ENCODE measurements at places on chromosomes 13 and 19.

DNA sequence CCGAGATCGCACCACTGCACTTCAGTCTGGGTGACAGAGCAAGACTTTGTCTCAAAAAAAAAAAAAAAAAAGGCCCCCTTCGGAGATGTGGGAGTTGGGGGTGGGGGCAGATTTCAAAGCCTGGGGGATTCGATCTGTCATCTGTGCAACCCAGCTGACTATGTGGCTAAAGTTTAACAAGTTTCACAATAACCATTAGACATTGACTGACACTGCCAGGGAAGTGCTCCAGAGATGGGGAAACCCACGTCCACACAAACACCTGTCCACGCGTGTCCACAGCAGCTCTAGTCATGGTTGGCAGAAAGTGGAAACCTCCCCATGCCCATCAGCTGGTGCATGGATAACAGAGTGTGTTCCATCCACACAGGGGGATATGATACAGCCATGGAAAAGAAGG, 37.6 kb upstream of the HOMER3 start:
- no peak for DNase-seq

GRCh38 chr13:67554286-67554685, 324.1 kb upstream of the PCDH9 start:
- DNase-seq, result no peak

DNA sequence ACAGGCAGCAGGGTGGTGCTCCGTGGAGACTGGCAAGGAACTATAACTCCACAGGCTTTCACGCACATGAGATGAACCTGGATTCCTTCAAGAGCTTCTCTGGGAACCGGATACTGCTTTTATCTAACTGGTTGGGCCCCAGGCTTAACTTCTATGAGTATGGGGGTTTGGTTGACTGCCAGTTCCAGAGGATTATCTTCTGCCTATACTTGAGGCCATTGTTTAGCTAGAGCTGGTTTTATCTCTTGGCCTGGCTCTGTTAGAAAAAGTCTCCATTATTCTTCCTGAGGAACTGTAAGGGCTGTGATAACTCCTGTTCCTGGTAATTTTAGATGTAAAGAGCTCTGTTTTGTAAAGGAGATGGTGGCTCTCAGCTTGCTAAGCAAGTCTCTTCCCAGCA, 40.9 kb downstream of the ZNF846 start:
- no peak for DNase-seq

GRCh38 chr19:19300613-19301012, 19.7 kb downstream of the SUGP1 start:
- no peak for DNase-seq

DNA sequence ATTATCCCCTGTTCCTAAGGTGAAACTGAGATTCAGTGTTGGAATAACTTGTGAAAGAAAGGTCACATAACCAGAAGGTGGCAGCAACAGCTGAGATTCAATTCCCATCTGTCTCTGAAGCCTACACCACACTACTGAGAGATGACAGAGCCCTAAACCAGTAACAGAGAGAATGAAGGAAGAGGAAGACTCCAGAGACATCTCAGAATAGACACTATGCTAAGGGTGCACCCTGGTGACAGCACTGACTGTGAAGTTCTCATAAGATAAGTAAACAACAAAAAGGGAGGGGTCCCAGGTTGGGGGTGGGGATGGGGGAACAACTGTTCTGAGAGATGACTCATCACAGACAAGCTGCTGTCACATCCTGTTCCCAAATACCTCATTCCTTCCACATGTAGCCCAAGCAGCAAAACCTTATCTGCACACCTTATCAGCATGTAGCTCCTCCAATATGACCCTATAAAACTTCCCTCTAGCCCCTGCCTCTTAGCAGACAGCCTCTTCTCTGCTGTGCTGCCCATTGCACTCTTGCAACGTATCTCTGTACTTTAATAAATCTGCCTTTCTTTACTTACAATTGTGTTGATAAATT, 46.5 kb downstream of the UTP14C start:
- no peak for DNase-seq

DNA sequence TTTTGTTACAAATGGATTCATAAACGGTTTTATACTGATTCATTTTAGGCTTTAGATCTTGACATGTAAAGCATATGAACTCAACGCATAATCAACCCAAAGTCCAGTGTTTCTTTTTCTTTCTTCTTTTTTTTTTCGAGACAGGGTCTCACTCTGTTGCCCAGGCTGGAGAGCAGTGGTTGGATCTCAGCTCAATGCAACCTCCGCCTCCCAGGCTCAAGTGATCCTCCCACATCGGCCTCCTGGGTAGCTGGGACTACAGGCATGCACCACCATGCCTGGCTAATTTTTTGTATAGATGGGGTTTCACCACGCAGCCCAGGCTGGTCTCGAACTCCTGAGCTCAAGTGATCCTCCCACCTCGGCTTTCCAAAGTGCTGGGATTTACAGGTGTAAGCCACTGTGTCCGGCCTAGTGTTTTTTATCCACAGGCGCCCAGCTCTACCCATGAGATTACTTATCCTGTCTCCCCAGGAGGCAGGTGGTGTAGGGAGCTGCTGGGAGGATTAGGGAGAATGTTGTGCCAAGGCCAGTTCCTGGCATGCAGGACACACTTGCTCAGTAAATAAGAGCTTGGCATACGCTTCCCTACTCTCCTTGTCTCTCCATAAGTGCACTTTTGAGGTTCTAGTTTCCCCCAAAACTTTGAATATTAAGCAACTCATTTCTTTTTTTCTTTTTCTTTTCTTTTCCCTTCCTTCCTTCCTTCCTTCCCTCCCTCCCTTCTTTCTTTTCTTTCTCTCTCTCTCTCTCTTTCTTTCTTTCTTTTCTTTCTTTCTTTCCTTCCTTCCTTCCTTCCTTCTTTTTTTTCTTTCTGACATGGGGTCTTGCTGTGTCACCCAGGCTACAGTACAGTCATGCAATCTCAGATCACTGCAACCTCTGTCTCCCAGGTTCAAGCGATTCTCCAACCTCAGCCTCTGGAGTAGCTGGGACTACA, 4.8 kb upstream of the CEBPA start:
- no peak for DNase-seq

- DNase-seq, result no peak
Measured at GRCh38 chr13:77511552-77511951, 24.0 kb upstream of the SCEL start.

DNA sequence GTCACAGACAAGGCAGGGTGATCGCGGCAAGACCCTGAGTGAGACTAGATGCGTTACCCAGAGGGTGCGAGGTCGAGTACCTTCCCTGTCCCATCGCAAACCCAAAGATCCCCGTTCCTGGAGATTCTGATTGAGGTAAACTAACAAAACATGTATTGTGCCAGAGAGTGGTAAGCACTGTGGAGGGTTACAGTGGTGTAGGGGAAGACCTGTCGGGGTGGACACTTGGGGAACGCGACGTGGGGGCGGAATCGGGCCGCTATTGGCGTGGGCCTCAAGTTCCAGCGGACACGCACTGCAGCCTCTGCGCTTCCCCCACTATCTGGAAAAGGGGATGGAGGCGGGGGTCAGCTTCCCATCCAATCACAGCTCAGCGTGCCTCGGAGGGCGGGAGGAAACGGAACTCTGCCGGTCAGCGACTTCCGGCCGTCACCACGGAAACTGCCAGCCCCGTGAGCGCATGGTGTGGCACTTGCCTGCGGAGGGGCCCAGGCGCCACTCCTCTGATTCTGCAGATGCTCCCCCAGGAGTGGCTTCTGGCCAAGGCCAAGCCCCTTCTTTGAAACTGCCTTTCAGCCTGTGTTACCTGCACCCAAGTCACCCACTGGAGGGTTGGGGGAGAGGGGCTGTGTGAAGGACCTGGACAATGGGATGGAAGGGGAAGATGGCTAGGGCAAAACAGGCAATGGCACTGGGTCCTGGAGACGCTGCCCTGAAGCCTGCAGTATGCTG, 1.0 kb upstream of the UBE2M start:
- peak; percentile 88 for DNase-seq

DNA sequence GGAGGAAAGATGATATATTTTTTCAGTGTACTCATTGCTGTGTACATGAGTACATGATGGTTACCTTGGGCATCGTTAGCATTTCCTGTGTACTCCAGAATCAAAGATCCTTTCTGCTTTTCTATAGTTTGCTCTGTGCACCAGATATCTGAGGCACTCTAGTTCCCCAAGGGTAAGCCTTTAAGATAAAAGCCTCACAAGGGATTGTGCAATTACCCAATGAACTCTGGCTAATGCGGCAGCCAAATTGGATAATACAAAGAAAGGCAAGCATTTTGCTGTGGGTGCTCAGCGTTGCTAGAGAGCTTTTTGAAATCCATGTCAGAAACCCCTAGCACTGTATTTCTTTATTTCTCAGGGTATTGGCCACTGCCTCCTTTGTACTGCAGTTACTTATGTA, 2.9 kb downstream of the CYSLTR2 start:
- no peak for DNase-seq

DNA sequence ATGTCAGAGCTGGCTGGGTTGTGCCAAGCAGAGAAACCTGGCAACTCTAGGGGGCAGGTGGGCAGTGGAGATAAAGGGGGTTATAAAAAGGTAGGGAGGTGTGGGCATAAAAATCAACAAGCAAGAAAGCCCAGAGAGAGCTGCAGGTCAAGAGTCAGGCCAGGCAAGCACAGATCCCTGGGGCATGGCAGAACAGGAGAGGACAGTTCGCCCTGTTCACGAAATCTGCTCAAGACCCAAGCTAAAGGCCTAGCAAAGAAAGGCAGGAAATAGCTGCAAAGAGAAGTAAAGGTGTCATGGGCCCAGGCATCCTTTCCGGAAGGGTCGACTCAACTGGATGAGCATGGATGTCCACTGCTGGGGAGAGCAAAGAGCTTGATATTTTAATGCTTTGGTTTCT, 3.4 kb downstream of the MBNL2 start:
- DNase-seq, result no peak

DNA sequence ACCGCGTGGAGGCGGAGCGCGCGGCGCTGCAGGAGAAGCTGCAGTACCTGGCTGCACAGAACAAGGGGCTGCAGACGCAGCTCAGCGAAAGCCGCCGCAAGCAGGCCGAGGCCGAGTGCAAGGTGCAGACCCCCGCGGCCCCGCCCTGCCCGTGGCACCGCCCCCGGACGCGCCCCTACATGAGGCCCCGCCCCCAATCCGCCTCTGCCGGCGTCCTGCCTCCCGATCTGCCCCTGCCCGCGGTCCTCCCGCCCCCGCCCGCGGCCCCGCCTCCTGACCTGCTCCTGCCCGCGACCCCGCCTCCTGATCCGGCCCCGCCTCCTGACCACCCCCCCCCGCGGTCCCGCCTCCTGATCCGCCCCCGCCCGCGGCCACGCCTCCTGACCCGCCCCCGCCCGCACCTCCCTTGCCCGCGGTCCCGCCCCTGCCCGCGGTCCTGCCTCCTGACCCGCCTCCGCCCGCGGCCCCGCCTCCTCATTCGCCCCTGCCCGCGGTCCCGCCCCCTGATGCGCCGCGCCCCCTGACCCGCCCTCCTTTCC, 11.7 kb downstream of the PRR36 start:
- DNase-seq, result peak; percentile 91

DNA sequence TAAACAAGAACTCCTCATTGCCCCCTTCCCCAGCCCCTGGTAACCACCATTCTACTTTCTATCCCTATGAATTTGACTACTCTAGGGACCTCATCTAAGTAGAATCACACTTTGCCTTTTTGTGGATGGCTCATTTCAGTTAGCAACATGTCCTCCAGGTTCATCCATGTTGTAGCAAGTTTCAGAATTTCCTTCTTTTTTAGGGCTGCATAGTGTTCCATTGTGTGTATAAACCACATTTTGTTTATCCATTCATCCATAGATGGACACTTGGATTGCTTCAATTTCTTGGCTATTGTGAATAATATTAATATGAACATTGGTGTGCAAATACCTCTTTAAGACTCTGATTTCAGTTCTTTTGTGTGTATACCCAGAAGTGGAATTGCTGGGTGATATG, 4.8 kb upstream of the DHRS12 start:
- DNase-seq, result no peak

DNA sequence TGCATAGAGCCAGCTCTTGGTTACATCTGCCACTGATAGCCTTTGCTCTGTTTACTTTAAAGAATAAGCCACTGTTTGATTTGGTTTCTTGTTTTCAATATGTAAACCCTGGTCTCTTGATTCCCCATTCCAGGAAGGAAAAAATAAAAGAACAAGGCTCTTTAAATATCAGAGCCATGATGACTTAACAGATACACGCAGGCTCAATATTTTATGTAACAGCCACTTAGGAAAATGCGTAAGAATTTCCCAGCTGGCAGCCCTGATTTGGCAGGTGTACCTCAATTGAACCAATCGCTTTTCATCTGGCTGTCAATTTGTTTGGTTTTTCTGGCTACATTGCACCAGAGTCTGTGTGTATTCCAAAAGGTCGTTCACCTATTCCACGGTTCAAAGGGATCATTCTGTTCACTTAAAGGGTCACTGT, 65.6 kb downstream of the IRS2 start:
- no peak for DNase-seq

DNA sequence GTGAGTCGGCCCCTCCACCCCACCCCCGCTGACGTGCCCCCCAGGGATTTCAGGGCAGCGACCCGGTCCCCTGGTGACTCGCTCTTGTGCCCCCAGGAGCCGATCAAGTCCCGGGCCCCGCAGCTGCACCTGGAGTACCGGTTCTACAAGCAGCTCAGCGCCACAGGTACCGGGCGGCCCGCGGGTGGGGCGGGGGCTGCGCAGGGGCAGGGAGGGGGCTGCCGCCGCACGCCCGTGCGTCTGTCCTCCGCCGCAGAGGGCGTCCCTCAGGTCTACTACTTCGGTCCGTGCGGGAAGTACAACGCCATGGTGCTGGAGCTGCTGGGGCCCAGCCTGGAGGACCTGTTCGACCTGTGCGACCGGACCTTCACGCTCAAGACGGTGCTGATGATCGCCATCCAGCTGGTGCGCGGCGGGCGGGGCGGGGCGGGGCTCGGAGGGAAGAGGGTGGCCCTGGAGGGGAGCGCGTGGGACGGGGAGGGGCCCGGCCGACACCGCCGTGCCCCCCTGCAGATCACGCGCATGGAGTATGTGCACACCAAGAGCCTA, 37.1 kb downstream of the BTBD2 start:
- DNase-seq, result no peak

DNA sequence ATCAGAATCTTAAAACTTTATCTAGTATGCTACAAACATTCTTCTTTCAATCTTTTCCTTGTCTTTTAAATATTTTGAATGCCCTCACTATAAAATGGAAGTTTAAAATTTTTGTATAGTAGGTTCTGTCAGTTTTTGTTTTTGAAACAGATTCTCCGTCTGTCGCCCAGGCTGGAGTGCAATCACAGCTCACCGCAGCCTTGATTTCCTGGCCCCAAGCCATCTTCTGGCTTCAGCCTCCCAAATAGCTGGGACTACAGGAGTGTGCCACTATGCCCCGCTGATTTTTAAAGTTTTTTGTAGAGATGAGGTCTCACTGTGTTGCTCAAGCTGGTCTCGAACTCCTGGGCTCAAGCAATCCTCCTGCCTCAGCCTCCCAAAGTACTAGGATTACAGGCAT, 20.7 kb downstream of the PHF11 start:
- DNase-seq, result no peak

Data from GM10248 (cell line).